Natural killer cell treated with Interleukin-12 subunit alpha and Interleukin-12 subunit beta and Interleukin-15 and Interleukin-18, amount 100 ng/mL, for 72 hours (primary cell): ENCODE measurements at places on chromosomes 7 and 10. TPM values are rescaled to one million over a fixed set of nuclear protein-coding genes. Genes with fewer than 3 reads are reported as not detected.

SORBS1 gene
- total RNA-seq = 1.6 TPM

ZNF775 gene
- 4.0 TPM for total RNA-seq

GNGT1 gene
- total RNA-seq = not detected

FEZF1 gene
- total RNA-seq = not detected

IGFBP1 gene
- total RNA-seq = not detected

DNA sequence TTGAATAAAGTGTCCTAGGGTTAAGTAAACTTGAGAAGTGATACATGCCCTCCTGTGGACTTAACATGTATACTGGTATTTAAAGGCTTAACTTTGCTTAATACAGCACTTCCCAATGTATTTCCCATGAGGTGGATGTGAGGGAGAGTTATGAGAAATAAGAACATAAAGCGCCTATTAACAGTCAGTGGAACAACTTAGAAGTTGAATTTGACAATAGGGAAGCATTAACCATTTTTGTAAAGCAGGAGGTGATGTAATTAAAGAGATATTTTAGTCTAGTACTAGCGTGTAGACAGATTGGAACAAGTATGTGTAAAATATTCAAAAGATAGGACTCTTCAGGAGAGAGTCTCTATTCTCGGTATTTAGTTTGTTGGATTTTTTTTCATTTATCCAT is 322.4 kb downstream of the GPR158 start:
- DNase-seq = no peak

DNA sequence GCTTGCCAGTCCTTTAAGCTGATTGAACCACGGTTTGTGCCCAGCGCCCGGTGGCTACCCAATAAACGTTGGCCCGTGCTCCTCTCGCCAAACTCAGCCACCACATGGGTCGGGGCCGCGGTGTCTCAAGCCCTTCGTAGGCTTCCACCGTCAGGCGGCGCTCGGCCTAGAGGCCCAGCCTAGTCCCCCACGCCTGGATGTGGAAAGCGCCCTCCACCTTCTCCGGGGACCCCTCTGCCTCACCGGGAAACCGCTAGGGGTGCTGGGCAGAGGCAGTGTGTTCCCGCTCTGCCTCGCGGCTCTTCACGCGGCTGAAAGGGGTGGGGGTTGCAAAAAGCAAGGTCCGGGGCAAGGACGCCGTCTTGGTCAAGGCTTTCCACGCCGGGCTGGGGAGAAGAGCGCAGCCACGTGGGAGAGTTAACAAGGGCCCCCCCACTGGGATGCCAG is 29.8 kb downstream of the LEP start:
- DNase-seq = no peak

DNA sequence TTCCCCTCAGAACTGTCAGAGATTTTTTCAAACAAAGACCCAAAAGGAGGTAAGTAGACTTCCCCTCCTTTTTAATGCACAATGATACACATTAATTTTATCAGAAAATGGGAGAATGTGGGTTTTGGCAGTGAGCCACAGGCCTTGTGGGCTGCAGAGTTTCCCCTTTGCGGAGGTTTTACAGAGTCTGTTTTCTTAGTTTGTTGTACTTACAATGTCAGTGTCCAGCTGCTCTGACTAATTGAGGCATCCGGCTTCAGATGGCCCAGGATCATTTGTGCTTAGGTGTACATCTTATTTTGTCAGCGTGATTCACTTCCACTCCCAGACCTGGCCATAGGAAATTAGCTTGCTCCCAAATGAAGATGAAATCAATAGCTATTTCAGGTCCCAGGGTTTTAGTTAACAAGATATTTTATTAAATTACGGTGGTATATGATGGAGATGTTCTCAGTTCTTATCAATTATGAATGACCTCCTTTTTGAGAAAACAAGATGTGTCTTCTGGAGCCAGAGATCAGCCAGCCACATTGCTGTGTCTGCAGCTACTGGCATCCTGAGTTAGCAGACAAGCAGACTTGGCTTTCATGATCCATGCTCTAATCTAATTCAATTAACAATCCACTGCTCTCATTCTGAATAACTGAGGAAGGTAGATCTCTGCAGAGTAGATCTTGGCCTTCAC is 1086.6 kb upstream of the SORCS1 start:
- no peak for DNase-seq

GRCh38 chr10:69636626-69637605 is 6.9 kb downstream of the FAM241B start:
- no peak for DNase-seq

GRCh38 chr10:58107506-58107905 is 160.2 kb downstream of the IPMK start:
- DNase-seq = no peak

DNA sequence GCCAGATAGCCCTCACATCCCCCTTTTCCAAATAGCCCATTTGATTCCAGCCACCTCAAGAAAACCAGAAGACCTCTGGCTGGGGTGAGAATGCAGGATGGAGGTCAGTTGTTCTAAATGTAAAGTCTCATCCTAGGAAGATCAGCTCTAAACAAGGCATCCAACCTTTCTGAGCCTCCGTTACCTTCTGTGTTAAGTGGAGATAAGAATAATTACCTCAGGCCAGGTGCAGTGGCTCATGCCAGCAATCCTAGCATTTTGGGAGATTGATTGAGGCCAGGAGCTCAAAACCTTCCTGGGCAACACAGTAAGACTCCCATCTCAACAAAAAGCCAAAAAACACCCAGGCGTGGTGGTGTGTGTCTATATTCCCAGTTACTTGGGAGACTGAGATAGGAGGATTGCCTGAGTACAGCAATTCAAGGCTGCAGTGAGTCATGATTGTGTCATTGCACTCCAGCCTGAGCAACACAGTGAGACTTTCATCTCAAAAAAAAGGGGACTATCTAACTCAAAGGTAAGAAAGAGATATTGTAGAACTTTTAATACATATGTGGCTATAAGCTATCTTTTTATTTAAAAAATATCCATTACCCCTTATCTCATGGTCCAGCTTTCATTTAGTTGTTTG is 43.5 kb downstream of the PRTFDC1 start:
- DNase-seq = no peak

DNA sequence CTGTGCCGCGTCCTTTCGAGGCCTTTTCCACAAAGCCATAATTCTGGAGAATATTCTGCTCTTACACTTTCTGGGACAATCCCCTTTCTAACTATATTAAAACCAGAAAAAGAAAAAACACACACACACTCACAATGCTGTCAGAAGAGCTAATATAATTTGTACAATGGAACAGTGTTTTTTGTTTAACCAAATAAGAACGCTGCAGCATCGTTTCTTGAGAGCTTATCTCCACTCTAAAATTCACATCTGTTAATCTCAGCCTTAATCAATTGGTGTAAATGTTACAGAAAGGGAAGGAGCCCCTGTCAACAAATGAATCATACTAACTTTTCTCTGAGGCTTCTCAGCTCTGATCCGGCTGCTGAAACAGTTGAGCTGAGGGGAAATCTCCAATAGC is 123.9 kb downstream of the GALNT11 start:
- DNase-seq = no peak
